Lower lobe of right lung (tissue), 2 donors: ENCODE measurements at places on chromosomes 11 and 22.

GRCh38 chr11:94183886-94184264 is 55.2 kb downstream of the PANX1 start:
- peak overlapping the region; percentile 21 for H3K27ac ChIP-seq
- DNase-seq = peak; percentile 71
- peaks cover 29% of the 10 kb centered on the region for H3K36me3 ChIP-seq

GRCh38 chr11:24748261-24748660 is 251.4 kb downstream of the LUZP2 start:
- H3K36me3 ChIP-seq = no peaks in the 10 kb centered on the region
- DNase-seq = no peak
- H3K4me3 ChIP-seq = no peak overlapping the region
- no peaks in the 10 kb centered on the region for H3K4me1 ChIP-seq
- no peak overlapping the region for H3K27ac ChIP-seq

DNA sequence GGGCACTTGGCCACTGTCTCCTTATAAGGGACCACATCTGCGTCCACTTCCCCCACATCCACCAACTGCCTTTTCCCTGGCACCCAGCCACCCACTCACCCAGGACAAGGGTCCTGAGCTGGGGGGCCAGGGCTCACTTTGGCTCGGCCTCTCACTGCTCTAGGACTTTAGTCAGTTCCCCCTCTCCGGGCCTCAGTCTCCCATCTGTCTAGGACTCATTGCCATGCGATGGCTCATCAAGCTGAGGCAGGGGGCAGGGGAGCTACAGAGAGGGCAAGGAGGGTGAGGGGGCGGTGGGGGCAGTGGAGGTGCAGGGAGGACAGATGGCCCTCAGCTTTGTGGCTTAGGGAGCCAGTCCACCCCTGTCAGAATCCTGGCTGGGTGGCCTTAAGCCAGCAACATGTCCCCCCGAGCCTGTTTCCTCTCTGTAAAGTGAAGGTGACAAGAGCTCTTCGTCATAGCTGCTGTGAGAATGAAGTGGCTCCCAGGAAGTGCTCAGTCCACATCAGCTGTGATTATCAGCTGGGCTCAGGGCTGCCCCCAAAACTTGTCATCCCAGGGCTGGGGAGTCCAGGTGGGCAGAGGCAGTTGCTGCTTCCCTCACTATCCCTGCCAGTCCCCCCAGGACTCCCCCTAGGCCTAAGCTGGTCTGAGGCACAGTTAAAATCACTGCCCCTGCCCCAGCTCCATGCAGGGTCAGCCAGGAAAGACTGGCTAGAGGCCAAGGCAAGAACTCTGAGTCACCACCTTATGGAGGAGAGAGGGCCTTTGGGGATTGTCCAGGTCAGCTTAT is 14.9 kb downstream of the RAC2 start:
- DNase-seq = no peak
- H3K36me3 ChIP-seq = peaks cover 33% of the 10 kb centered on the region
- peaks cover 35% of the 10 kb centered on the region for H3K4me1 ChIP-seq
- no peaks in the 10 kb centered on the region for H3K27me3 ChIP-seq

DNA sequence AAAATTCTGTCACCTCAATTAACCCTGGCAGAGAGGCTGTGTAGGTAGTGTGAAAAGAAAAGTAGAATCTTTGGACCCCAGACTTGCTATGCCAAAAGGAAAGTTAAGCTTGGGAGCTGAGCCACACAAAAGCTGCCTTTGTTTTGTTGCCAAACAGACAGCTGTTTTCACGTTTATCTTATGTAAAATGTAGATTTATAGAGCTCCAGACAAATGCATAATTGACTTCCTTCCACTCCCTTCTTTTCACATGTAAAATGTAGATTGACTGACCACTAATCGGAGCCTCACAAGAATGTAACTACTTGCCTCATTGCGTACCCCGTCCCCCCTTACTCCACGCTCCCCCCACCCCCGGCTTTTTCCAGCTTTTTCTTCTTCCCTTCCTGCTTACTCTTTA is 2302.2 kb upstream of the RAG2 start:
- no peaks in the 10 kb centered on the region for H3K36me3 ChIP-seq
- no peak overlapping the region for H3K4me3 ChIP-seq
- no peaks in the 10 kb centered on the region for H3K27me3 ChIP-seq
- DNase-seq = no peak

DNA sequence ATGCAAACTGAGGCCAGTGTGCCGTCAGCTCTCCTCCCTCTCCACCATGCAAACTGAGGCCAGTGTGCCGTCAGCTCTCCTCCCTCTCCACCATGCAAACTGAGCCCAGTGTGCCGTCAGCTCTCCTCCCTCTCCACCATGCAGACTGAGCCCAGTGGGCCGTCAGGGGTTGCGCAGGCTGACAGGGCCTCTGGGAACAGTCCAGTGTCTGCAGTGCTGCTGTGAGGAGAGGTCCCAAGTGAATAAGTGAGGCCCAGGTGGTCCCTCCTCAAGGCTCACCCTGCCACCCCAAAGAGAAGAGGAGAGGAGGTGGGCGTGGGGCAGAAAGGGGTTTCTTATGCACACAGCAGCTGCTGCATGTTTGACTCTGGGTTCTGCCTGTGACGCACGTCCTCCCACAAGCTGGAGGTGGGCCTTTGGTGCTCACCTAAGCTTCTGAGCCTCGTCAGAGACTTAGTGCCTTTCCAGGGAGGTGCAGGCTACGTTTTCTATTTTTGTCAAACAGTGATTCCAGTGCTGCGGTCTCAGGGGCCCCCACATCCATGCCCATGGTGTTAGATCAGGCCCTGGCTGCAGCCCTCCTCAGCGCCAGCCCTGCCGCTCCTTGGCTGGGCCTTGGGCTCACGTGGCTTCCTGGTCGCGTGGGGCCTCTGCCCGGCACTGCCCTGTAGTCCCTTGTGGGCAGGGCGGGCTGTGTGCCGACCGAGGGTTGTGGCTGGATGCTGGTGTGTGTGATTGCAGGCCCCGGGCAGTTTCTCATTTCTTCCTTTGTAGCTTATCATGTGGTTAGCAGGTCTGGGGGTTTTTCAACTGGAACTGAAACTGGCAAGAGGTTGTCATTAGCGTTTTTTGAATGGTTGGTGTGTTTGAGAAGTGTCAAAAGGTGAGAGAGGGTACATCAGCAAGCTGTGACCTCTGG is 7.1 kb downstream of the TPCN2 start:
- H3K27ac ChIP-seq = no peak overlapping the region
- H3K36me3 ChIP-seq = peaks cover 47% of the 10 kb centered on the region
- peak; percentile 79 for DNase-seq
- no peaks in the 10 kb centered on the region for H3K27me3 ChIP-seq

DNA sequence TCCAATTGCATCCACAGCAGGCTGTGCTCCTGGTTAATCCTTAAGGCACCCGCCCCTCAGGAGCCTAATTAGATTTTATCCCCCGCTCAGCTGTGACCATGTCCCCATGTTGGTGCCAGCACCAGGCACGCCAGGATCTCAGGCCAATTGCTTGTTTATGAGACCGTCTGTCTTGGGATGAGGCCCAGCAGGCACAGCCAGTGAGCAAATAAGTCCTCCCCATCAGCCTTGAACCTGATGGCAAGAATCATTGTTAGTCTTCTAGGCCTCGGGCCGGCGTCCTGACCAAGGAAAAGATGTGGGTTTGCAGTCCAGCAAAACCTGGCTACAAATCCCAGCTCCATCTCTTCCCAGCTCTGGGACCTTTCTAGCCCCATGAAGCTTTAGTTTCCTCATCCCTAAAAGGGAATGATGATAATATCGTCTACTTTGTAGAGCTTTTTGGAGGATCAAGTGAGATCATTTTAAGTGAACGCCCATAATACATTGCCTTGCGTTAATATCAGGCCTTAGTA is 57.3 kb downstream of the TP53I11 start:
- H3K27ac ChIP-seq = no peak overlapping the region
- no peaks in the 10 kb centered on the region for H3K27me3 ChIP-seq
- no peak overlapping the region for H3K4me3 ChIP-seq
- peaks cover 14% of the 10 kb centered on the region for H3K4me1 ChIP-seq

GRCh38 chr11:60251485-60252212 is 8.7 kb upstream of the MS4A4E start:
- no peak overlapping the region for H3K27ac ChIP-seq
- DNase-seq = no peak
- H3K27me3 ChIP-seq = no peaks in the 10 kb centered on the region
- H3K4me1 ChIP-seq = peaks cover 20% of the 10 kb centered on the region
- H3K36me3 ChIP-seq = no peaks in the 10 kb centered on the region

GRCh38 chr11:113389272-113389671 is 1.7 kb downstream of the ANKK1 start:
- no peak for DNase-seq
- no peak overlapping the region for H3K4me3 ChIP-seq
- no peaks in the 10 kb centered on the region for H3K36me3 ChIP-seq
- no peaks in the 10 kb centered on the region for H3K4me1 ChIP-seq
- H3K27ac ChIP-seq = no peak overlapping the region
- H3K27me3 ChIP-seq = peaks cover 24% of the 10 kb centered on the region

DNA sequence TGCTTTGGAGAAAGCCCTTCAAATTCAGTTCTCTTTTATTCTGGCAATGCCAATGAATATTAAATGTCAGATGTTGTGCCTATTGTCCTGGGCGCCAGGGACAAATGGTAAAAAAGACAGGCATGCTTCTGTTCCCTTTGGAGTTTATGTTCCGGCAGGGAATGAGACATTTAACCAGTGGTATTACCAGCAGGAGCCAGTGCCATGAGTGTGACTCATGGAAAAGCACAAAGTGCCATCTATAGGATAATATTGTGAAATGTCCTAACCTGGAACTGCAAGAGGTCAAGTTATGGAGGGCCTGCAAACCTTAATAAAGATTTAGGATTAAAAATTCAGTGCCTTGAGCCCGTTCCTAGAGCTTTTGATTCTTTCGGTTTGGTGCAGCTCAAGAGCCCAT is 39.5 kb downstream of the REXO2 start:
- no peaks in the 10 kb centered on the region for H3K27me3 ChIP-seq
- no peak for DNase-seq
- no peak overlapping the region for H3K27ac ChIP-seq
- H3K36me3 ChIP-seq = no peaks in the 10 kb centered on the region
- no peak overlapping the region for H3K4me3 ChIP-seq
- no peaks in the 10 kb centered on the region for H3K4me1 ChIP-seq

DNA sequence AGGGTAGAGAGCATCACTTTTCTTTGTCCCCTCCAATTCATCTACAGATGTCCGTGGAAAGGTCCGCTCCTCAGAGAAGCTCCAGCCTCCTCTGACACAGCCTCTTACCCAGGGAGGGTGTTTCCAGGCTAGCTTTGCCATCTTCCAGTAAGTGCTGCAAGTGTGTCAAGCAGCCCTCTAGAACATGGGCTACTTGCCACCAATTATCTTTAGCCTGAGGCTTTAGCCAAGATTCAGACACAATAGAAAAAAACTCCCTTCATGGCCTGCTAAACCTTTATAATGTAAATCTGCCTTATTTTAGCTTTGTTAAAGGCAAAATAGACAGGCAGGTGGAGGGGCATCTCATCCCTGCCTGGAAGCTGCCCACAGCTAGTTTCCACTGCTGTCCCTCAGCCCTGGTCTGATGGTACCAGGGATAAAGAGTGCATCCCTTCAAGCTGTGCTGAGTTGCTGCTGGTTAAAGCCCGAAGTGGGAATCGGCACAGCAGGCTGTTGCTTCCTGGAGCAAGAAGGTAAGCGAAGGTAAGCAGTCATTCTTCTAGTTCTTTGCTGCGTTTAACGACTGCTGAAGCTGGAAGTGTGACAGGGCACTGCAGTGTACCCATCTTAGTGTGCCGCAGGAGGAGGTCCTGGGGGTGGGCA is 190.1 kb upstream of the E2F8 start:
- H3K36me3 ChIP-seq = no peaks in the 10 kb centered on the region
- H3K4me3 ChIP-seq = no peak overlapping the region
- H3K27ac ChIP-seq = no peak overlapping the region
- peaks cover 10% of the 10 kb centered on the region for H3K4me1 ChIP-seq
- no peak for DNase-seq

DNA sequence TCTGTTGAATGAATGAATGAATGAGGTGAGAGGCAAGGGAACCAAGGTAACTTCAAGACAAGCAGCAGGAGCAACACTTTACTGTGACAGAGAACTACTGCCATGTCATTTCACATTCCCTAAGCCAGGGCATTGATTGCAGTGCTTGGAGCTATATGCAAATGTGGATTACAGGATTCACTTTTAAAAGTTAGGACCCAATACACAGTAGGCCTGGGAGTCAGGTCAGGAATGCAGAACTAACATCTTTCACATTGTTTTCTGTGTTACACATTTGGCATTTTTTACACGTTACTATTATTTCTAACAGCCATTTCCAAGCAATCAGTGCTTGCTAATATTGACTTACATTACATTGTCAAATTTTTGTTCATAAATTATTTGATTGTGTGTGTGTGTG is 26.2 kb upstream of the ME3 start:
- no peak for DNase-seq
- H3K4me1 ChIP-seq = peaks cover 10% of the 10 kb centered on the region
- no peaks in the 10 kb centered on the region for H3K27me3 ChIP-seq
- no peak overlapping the region for H3K27ac ChIP-seq

GRCh38 chr11:17793642-17794170 is 59.1 kb downstream of the KCNC1 start:
- H3K4me1 ChIP-seq = no peaks in the 10 kb centered on the region
- H3K36me3 ChIP-seq = no peaks in the 10 kb centered on the region
- H3K27me3 ChIP-seq = no peaks in the 10 kb centered on the region
- no peak overlapping the region for H3K4me3 ChIP-seq
- no peak for DNase-seq
- H3K27ac ChIP-seq = no peak overlapping the region
